ENCODE measurements at places on chromosomes 7 and 10.

DNA sequence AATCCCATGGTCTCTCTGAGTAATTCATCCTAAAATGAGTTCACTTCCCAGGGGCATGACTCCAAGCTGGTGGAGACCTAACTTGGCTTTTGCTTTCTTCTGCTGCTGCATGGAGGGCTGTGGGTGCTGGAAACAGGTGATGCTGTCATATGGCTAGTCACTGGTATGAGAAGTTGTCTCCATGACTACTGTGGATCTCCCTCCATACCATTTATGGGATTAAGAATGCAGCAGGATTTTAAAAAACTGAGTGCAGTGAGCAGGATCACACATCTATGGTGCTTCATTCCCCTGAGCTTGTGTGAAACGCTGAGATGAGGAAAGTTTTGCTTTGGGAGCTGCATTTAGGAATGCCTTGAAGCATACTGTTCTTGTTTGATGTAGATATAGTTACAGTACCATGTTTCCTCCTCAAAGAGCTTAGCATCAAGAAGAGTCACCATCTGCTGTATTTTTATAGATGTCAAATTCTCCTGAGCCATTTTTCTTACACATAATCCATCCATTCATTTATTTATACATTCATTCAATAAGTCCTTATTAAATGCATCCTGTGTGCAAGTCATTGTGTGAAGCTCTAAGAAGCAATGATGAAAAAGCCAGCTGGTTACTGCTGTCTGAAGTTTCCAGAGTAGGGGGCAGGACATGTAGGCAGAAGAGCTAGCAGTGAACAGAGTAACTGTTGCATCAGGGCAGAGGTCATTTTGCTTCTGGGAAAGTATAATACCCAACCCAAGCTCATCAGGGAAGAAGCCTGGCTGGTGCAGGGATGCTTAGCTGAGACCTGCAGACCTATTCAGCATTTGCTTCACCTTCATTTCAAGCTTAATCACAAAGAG is 534.8 kb downstream of the AUTS2 start:
- no peak for DNase-seq

DNA sequence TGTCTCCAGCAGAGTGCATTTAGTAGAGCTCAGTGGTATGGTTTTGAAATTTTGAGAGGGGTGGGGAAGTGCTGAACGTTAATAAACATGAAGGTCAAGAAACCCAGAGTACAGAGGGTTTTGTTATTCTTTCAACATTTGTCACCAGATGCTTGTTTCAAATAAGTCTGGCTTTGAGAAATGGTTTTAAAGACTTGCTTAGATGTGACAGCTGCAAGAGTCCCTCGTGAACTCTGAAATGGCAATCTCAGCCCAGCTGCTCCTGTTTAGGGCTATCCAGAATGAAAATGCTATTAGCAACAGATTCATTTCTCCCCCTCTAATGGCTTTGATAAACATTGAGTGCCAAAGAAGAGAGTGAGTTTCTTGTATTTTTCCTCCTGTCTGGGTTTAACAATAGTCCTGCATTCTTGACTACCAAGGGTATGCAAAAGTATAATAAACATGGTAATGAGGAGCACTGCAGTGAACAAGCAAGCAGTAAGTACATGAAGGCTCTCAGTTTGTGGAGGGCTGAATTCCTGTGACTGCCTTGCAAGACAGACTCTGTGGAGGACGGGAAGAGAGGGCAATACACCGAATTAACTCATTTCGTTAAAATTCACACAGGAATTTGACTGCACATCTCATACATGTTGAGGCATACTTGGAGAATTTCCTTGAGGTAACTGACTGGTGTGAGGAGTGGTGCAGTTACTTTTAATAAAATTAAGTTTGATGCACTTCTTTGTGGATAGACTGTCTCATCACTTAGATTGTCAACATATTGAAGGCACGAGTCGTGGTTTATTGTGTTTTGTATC is 490.9 kb downstream of the REEP3 start:
- DNase-seq = no peak

DNA sequence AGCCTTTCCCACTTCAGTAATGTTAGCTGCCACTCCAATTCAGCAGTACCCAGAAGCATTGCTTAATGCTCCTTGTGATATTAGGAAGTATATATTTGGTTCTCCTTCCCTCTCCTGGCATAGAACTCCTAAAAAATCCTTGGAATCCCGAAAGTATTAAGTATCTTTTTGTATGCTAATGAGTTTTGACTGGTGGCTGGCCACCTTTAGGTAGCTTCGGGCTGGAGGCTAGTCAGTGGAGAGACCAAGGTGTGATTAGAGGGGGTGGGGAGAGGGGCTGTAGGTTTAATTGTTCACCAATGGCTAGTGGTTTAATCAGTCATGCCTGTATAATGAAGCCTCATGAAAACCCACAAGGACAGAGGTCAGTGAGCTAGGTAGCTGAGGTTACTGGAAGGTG is 12.2 kb downstream of the COMTD1 start:
- no peak for DNase-seq

- no peak for DNase-seq
Measured at GRCh38 chr10:11153245-11153644, 135.6 kb downstream of the CELF2 start.

DNA sequence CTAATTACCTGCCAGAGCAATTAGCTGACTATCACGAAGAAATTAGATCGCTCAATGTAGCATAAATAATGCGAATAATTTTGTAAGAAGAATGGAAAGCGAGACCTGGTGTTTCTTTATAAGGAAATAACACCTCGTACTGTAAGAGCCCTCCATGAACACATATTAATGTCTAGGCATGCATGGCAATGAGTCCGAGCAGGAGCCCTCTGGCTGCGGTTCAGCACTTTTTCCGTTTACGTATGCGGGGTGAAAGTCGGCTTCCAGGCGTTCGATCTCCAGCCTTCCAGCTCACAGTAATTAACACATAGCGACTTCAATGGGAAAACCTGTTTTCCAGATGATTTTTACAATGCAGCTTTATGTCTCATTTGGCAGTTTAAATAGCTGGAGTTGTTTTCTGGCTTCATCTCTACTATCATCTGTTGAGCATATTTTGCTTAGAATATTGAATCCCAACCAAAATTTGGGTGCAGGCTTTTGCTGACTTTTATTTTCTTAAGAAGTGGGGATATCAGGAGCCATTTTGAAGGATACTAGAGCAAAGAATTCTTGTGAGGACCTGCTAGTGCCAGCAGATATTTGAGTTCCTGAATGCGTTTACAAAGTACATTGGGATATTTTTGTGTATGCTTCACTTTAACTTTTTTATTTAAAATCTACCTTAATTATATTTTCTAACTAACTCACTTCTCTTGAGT is 7.2 kb upstream of the SP8 start:
- no peak for DNase-seq

All from activated naive CD4-positive, alpha-beta T cell treated with anti-CD3 and anti-CD28 coated beads for 36 hours (primary cell).